ENCODE measurements at places on chromosomes 5 and 9. TPM values are rescaled to one million over a fixed set of nuclear protein-coding genes. Genes with fewer than 3 reads are reported as not detected.

The HACD4 gene
- total RNA-seq, result 0.59 TPM

The AMBP gene
- total RNA-seq, result 0.81 TPM

GRCh38 chr5:81556809-81557208 lies 162.9 kb upstream of the ACOT12 start:
- no peak overlapping the region for H3K4me3 ChIP-seq
- no peak for DNase-seq
- H3K27ac ChIP-seq, result no peak overlapping the region
- no peaks in the 10 kb centered on the region for H3K4me1 ChIP-seq
- H3K36me3 ChIP-seq, result no peaks in the 10 kb centered on the region

The ERMP1 gene
- total RNA-seq, result 20.2 TPM

- H3K4me3 ChIP-seq, result no peak overlapping the region
- no peak overlapping the region for H3K27ac ChIP-seq
- DNase-seq, result no peak
- H3K27me3 ChIP-seq, result no peaks in the 10 kb centered on the region
- H3K36me3 ChIP-seq, result no peaks in the 10 kb centered on the region
Observed at GRCh38 chr5:117504305-117504704, 929.7 kb upstream of the SEMA6A start.

The CFAP157 gene
- total RNA-seq, result 0.15 TPM

DNA sequence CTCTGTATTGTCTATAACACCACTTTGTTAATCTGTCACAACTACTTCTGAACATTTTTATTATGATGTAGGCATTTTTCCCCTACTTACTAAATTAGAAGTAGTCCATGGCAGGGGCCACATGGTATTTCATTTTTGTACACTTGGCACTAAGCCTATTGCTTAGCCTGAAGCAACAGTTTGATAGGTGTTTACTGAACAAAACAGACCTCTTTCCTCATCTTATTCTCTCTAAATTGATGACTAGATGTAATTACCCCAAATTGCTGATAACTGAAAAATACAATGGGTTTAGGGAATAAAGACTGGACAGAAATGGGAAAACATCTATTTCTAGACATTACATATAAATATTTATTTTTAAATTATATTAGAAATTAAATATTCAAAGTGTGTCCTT lies 633.8 kb downstream of the SLCO4C1 start:
- H3K27ac ChIP-seq, result no peak overlapping the region
- no peak overlapping the region for H3K4me3 ChIP-seq
- H3K4me1 ChIP-seq, result no peaks in the 10 kb centered on the region
- no peaks in the 10 kb centered on the region for H3K36me3 ChIP-seq
- DNase-seq, result no peak

The MARCOL gene
- total RNA-seq, result not detected

GRCh38 chr9:77562019-77562748 lies 85.9 kb downstream of the GNA14 start:
- no peak overlapping the region for H3K4me3 ChIP-seq
- DNase-seq, result no peak
- H3K36me3 ChIP-seq, result no peaks in the 10 kb centered on the region
- no peaks in the 10 kb centered on the region for H3K27me3 ChIP-seq

Data from H9 (cell line).